ENCODE measurements at places on chromosomes 2 and 18.

DNA sequence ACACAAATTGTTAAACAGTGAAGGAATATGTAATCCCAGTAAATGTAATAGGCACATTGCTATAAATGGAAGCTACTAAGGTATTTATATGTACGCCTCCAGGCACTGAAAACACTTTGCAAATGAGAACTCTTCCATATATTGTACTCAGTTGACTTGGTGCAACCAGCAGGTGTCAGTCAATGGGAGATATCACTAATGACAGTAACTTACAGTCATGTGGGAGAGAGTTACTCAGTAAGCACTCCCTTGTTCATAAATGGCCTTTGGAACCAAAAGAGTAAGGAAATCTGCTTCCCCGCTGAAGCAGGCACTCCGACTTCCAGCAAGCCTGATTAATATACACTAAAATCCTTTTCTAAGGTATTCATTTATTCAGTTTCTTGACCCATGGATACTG is 5.9 kb downstream of the MDH1 start:
- no peak for DNase-seq

GRCh38 chr2:239546541-239546940 is 145.7 kb upstream of the HDAC4 start:
- DNase-seq, result no peak

GRCh38 chr2:82837588-82838304 is 1621.3 kb downstream of the SUCLG1 start:
- DNase-seq, result peak; percentile 90

DNA sequence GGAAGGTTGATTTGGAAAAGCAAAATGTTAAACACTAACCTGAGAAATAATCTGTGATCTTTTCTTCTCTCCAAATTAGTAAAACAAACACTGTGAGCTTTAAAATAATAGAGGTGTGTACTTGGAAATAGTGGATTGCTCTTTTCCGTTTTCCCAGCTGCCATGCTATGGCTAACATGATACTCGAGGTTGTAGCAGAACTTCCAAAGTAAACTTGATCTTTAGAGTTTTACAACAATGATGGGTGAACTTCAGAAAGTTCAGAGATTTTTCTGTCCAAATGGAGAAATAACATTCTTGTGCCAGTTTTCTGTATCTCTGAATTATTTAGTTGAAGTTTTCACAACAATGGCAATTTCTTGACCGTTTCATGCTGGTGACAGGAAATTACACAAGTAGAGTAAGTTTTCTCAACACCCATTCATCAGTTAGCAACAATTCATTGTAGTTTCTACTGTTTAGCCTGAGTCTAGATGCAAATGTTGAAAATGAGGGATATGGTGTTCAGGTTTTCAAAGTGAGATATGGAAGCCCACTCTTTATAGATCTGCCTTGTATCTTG is 135.3 kb upstream of the CTAGE1 start:
- DNase-seq, result no peak

- no peak for DNase-seq
These were observed 119.5 kb downstream of the LRRTM1 start for GRCh38 chr2:80185091-80185490.

DNA sequence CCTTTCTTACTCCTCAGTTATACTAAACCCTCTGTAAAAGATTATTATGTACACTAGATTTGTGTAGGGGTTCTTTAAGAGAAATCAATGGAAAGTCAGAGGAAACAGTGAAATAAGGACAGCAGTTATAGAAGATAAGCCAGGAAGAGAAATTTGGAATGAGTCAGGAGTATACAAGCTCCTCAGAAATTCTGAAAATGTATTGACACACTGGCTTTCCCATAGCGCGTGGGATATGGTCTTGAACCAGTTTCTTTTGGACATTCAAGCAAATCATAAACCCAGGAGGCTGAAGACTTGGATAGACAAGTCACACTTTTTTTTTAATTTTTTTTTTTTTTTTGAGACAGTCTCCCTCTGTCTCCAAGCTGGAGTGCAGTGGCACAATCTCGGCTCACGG is 316.1 kb upstream of the MMADHC start:
- no peak for DNase-seq

- DNase-seq, result peak; percentile 37
These were observed 12.0 kb downstream of the SIGLEC15 start for GRCh38 chr18:45837283-45838070.

DNA sequence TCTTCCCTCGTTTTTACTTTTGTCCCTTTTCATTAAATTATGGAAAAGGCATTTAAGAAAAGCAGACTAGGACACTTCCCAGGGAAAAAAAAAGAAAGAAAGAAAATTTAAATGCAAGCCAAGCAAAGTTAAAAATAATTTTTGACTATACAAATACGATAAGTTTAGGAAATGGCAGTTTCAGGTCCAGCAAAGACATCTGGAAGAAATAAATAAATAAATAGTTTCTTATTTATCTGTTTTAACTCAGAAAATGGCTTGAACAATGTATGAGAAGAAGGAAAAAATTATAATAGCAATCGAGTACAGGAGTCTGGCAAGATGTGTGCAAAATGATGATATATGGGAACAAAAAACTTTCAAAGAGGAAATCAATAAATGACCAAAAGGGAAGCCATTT is 114.6 kb upstream of the NCKAP5 start:
- no peak for DNase-seq

DNA sequence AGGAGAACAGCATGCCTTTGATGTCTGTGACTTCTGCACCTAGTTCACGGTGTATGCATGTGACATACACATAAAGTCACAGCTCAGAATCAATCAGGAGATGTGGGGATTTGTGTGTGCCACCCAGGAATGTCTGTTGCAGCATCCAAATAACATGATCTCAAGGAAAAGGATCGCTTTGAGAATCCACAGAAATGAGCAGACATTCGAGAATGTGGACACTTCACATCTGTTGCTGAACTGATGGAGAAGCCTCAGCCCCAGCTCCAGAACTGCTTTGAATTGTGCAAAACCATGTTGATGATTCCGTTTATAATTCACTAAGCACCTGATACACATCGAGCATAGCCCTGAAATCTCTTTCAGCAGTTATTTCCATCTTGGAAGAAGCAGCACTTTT is 208.6 kb downstream of the CMPK2 start:
- DNase-seq, result no peak

- peak; percentile 58 for DNase-seq
These were observed 865.5 kb downstream of the DSC3 start for GRCh38 chr18:30177056-30177455.

DNA sequence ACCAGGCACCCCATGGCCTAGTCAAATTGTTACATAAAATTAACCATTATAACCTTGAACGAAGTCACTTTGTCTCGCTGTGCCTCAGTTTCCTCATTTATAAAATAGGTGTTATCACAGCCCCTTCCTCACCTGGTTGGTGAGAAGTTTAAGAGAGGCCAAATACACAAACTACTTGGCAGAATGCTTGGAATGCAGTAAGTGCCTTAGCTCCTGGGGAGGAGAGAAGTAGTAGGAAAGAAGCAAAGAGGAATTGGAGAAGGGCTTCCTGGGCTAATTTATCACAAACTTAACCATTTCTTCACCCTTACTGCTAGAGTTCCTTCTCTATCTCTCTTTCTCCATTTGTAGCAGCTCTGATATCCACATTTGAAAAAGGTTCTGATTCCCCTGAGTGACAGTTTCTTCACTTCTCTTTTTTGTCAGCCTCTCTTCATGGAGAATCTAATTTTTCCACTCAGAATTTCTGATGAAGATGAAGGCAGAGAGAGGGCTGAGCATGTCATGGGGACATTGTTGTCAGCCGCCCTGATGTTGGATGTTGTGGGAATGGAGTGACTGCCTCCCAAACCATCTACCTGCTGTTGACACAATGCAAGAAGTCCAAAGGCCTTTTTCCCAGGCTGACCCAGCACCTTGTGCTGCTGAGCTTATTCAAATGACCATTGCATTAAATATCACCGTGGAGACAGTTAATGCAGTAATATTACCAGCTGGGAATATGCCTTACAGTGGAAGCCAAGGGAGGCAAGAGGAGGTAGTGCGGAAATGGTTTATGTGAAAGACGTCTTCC is 60.4 kb downstream of the BOD1L2 start:
- DNase-seq, result no peak

GRCh38 chr2:142285480-142285879 is 154.7 kb upstream of the LRP1B start:
- no peak for DNase-seq

DNA sequence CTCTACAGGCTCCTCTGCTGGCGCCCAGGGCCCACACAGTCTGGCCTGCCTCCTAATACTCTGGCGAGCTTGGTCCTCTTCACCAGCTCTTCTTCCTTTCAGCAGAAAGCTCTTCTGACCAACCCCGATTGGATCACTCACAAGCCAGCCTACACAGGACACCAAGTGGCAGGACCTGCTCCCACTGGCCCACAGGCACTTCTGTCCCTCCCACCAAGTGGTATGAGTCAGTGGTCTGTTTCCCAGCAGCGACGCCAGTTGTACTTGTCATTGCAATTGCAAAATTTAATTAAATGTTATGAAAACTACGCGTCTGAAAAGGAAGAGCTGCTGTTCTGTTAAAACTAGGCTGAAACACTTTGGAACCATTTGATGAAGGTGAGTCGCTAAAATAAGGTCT is 46.7 kb downstream of the NDUFA10 start:
- no peak for DNase-seq

- no peak for DNase-seq
These were observed 381.2 kb downstream of the MBD2 start for GRCh38 chr18:53843113-53843760.

DNA sequence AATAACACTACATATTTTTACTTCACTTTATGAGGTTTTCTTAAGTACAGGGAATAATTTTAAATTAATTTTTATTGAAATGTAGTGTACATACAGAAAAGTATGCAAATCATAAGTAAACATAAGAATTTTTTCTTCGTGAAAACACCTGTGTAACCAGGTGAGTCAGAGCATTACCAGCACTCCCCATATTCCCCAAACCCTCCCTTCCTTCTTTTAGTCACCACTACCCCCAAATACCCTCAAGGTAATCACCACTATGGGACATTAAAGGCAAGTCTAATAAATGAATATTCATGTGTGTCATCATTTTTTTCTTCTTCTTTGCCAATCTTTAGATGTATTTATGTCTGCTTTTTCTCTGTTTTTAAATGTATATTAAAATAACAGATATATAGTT is 139.9 kb upstream of the LTBP1 start:
- no peak for DNase-seq

GRCh38 chr2:67462738-67463496 is 65.8 kb downstream of the ETAA1 start:
- no peak for DNase-seq

GRCh38 chr18:10032331-10033015 is 118.7 kb downstream of the VAPA start:
- no peak for DNase-seq

GRCh38 chr2:41896186-41896846 is 151.5 kb upstream of the PKDCC start:
- DNase-seq, result no peak

DNA sequence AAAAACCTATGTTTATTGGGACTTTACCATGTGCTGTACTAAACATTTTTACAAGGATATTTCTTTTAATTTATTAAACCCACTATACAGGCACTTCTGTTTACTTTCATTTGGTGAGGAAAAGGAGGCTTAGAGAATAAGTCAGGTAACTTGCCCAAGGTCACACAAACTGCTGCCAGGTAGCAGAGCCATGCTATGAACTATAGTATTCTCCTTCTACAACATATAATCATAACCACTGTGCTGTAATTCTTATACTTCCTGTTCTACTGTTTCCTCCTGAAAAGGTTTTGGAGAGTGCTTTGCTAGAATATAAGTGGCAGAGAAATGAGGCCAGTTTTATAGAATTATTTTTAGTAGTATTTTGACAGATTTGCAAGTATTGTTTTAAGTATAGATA is 29.5 kb downstream of the SLC39A10 start:
- DNase-seq, result no peak

GRCh38 chr2:18124116-18124835 is 245.8 kb downstream of the KCNS3 start:
- no peak for DNase-seq

DNA sequence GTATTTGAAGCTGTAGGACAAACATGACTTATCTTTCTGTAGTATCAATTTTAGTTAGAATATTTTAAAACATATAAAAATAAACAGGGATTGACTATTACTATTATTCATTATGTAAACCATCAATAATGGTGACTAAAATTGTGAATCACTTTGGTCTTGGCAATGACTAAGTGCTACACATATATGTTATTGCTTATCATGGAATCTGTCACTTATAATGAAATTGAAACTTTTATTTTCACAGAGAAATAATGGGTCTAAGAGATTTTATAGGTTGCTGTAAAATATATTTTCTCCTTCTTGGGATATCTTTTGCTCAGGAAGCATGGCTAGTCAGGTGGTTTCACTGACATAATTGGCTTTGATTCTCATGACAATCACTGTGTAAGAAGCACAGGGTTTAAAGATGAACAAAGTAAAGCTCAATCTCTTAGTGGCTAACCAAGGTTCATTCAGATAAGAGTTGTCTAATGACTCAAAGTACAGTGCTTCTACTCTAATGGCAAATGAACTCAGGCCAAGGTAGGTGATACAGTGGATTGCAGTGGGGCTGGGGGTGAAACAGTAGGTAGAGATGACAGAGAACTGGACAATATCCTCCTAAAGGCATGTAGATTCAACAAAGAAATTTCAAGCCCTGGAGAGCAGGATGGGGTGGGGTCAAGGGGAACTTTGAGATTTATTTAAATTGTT is 98.6 kb upstream of the FANCL start:
- DNase-seq, result no peak

- no peak for DNase-seq
These were observed 862.3 kb upstream of the POU3F3 start for GRCh38 chr2:103991591-103991990.

DNA sequence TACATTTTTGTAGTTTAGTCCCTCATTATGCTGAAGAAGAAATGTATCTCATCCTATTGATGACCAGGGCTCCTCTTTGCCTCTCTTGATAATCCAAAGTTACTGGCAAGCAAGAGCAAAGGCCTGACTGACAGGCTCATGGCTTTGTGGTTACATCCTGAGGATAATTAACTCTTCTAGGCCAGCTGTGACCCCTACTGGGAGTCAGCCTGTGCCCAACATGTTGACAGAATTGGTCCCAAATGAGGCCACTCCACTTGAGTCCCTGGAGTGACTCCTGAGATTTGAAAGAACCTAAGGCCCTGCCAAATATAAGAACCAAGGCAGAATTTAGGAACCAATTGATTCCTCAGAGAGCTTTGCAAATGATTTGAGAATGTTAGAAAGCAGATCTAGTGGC is 973.8 kb upstream of the CELF4 start:
- DNase-seq, result no peak

- DNase-seq, result peak; percentile 81
These were observed 120.9 kb upstream of the COL3A1 start for GRCh38 chr2:188853307-188853706.

- no peak for DNase-seq
These were observed 5.7 kb downstream of the CEP68 start for GRCh38 chr2:65061910-65062339.

- no peak for DNase-seq
These were observed 166.8 kb downstream of the BCL2 start for GRCh38 chr18:63152791-63153190.

- peak; percentile 36 for DNase-seq
These were observed 31.1 kb downstream of the PSME4 start for GRCh38 chr2:53939656-53940055.

GRCh38 chr18:22639026-22639463 is 221.3 kb upstream of the CTAGE1 start:
- peak; percentile 90 for DNase-seq
